ENCODE measurements at places on chromosomes 2 and 18. TPM values are rescaled to one million over a fixed set of nuclear protein-coding genes. Genes with fewer than 3 reads are reported as not detected.

The SOX11 gene
- 0.23 TPM for total RNA-seq

The KCNG2 gene
- 1.1 TPM for total RNA-seq

DNA sequence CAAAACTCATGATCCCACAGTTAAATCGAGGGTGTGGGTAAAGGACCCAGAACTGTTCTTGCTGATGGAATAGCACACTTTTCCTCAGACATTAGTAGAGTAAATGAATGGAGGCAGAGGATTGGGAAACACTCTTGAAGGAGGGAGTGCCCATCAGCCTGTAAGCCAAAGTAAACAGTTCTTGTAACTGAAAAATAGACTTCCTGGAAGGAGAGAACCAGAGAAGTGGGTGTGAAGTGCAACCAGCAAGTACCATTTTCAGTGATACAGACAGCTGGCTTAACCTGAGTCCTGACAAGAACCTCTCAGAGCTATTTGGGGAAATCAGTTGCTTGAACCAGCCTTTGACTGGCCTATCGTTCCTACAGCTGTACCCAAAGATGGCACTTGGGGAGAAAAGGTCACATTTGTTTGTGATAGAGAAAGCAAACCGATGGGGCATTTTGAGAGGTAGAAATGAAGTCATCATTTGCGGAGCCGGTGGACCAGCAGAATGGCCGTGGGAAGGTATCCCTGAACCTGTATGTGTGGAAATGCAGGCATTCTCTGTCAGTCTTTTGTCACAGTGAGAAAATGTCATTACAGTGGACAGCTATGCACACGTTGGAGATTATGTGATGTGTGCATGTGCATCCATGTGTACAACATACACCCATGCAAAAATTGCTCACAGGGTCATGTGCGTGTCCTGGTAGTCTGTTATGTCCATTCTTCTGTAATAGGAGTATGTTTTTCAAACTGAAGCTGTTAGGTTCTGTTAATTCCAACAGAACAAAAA lies 17.8 kb downstream of the CRIM1 start:
- H3K27ac ChIP-seq: peak overlapping the region; percentile 28
- no peaks in the 10 kb centered on the region for H3K36me3 ChIP-seq
- no peak for DNase-seq
- no peak overlapping the region for H3K4me3 ChIP-seq

DNA sequence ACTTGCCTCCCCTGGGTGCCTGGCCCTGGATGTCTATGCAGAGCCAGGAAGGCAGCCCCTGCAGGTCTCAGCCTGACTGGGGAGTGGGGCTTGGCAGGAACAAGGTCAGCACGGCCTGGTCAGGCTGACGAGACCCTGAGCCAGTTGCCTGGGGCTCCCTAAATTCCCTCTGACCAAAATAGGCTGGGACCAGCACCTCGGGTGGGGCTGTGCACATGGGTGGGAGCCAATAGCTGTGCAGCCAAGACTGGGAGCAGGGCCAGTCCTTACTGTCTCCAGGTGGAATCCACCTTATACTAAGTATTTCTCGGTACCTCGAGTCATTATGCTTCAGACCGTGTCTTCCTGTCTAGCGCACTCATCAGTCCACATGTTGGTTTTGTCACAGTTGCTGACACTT lies 11.4 kb upstream of the IL1R2 start:
- DNase-seq: no peak
- no peaks in the 10 kb centered on the region for H3K27me3 ChIP-seq
- no peak overlapping the region for H3K27ac ChIP-seq
- H3K4me1 ChIP-seq: no peaks in the 10 kb centered on the region

GRCh38 chr2:56626927-56627326 lies 443.1 kb downstream of the CCDC85A start:
- H3K36me3 ChIP-seq: no peaks in the 10 kb centered on the region
- H3K27ac ChIP-seq: no peak overlapping the region
- H3K27me3 ChIP-seq: no peaks in the 10 kb centered on the region

- H3K27ac ChIP-seq: no peak overlapping the region
- H3K27me3 ChIP-seq: peaks cover 5% of the 10 kb centered on the region
- no peak overlapping the region for H3K4me3 ChIP-seq
- peak; percentile 74 for DNase-seq
These were observed 5.0 kb upstream of the CHST10 start for GRCh38 chr2:100422320-100423055.

DNA sequence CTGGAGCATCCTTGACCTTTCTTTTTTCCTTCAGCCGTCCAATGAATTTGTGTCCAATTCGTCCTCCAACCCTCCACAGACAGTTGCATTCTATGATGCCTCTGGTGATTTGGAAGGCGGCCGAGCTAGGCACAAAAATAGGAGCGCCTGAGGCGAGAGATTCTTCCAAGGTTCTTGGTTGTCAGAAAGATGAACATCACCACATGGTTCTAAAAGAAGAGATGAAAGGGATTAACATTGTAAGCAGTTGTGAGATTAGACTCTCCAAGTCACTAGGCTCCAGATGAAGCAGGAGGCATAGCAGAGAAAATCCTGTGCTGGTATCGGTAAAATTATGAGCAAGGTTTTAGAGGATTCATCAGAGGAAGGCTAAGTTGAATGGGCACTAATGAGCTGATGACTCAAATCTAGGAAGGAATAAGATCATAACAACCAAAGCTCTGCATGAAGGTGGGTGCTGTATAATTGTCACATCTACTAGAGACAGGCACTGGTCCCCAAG lies 75.4 kb upstream of the MAP4K3 start:
- no peaks in the 10 kb centered on the region for H3K36me3 ChIP-seq
- no peaks in the 10 kb centered on the region for H3K27me3 ChIP-seq
